ENCODE measurements at places on chromosomes 6 and 20. TPM values are rescaled to one million over a fixed set of nuclear protein-coding genes. Genes with fewer than 3 reads are reported as not detected.

OR2J1 gene
- total RNA-seq = not detected

MOCS1 gene
- 8.1 TPM for total RNA-seq

METTL24 gene
- total RNA-seq = not detected

ASIP gene
- not detected for total RNA-seq

C20orf202 gene
- not detected for total RNA-seq

LY6G6F gene
- not detected for total RNA-seq

ZSCAN12 gene
- 6.5 TPM for total RNA-seq

LY6G5C gene
- total RNA-seq = 0.18 TPM

PRSS16 gene
- total RNA-seq = not detected

ULBP2 gene
- 7.2 TPM for total RNA-seq

SLC22A2 gene
- not detected for total RNA-seq

SRMS gene
- total RNA-seq = not detected

EMILIN3 gene
- total RNA-seq = under 0.01 TPM

ULBP3 gene
- total RNA-seq = 43.0 TPM

ADGRF1 gene
- total RNA-seq = not detected

FOXF2 gene
- 2.5 TPM for total RNA-seq

ZC2HC1B gene
- not detected for total RNA-seq

DEFB132 gene
- not detected for total RNA-seq

BTNL2 gene
- not detected for total RNA-seq

TGM2 gene
- 237 TPM for total RNA-seq

HRH3 gene
- not detected for total RNA-seq

BCAS1 gene
- total RNA-seq = under 0.01 TPM
